Activated CD4-positive, alpha-beta T cell treated with anti-CD3 and anti-CD28 coated beads, Interleukin-2, amount 50 U/mL, for 16 hours (primary cell): ENCODE measurements at places on chromosomes 5 and 9.

- DNase-seq: no peak
These were observed 1.4 kb downstream of the SLC34A3 start for GRCh38 chr9:137232101-137232500.

GRCh38 chr9:119177196-119177595 lies 192.0 kb downstream of the BRINP1 start:
- DNase-seq: no peak

DNA sequence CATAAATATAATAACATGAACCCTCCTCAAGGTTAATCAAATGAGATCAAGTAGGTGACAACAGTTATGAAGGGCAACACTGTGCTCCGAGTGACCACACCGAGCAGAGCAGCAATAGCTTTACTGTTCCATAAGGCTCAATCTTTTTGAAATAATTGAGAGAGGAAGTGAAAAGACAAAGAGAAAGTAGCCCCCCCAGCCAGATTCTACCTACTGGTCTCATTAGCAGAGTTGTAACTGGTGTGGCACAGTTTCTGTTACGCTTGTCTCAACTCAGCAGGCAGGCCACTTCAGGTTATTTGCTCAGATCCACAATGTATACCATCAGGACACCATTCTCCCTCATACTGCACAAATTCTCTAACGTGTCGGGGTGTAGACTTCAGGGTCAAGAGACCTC lies 14.0 kb downstream of the PRUNE2 start:
- no peak for DNase-seq

DNA sequence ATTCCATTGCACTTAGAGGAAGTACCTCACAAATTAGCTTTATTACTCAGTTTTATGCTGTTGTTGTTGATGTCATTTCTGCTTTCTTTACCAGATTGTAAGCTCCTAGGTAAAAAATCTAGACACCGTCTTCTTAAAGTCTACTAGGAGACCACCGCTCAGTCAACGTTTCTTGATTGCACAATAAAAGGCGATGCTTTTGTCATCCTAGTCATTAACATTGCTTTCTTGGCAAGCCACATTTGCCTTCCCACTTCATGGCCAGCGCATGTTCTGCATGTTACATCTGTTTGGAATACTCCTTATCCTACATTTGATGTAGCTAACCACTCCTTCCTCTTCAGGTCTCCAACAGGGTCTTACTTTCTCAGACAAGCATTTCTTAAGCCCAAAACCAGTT lies 464.0 kb upstream of the TUSC1 start:
- no peak for DNase-seq

GRCh38 chr5:171313481-171314206 lies 4.6 kb downstream of the TLX3 start:
- no peak for DNase-seq

DNA sequence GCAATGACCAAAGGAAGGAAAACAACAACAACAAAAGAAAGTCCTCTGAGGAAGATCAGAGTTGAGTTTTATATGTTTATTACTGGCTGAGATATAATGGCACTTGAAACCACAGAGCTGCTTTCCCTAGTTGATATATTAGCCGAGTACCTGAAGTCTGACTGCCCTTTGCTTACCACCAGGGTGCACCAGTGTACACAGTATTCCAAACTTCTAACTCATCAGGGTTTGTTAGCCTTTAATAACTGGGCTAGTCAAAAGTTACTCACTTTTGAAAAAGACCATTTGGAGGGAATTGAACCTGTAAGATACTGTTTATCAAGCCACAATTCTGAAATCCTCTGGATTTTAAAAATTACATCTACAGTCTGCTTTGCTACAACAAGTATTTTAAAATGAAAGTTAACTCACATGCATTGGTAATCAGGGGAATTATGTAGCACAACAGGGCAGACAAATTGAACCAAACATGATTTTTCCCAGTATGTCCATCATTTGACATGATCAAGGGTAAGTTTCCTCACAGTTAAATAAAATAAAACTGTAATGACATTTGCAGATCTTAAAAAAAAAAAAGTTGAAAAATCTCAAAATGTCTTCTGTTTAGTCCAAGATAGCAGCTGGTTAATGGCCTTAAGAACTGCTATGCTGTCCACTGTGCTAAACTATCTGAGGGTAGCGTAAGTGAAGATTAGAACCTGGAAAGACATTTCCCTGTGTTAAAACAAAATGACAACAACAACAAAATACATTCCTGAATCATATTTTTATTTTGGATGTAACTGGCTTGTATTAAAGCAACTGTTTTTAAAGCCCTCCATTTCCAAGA lies 57.3 kb upstream of the C6 start:
- DNase-seq: peak; percentile 39

GRCh38 chr5:147037515-147038205 lies 159.1 kb upstream of the PPP2R2B start:
- DNase-seq: peak; percentile 9

GRCh38 chr5:14251733-14252132 lies 108.6 kb downstream of the TRIO start:
- peak; percentile 12 for DNase-seq

GRCh38 chr5:9661316-9662015 lies 31.3 kb upstream of the TAS2R1 start:
- no peak for DNase-seq

GRCh38 chr5:37786862-37787519 lies 52.9 kb downstream of the GDNF start:
- no peak for DNase-seq

GRCh38 chr9:137333016-137333671 lies 31.1 kb upstream of the NRARP start:
- DNase-seq: no peak

DNA sequence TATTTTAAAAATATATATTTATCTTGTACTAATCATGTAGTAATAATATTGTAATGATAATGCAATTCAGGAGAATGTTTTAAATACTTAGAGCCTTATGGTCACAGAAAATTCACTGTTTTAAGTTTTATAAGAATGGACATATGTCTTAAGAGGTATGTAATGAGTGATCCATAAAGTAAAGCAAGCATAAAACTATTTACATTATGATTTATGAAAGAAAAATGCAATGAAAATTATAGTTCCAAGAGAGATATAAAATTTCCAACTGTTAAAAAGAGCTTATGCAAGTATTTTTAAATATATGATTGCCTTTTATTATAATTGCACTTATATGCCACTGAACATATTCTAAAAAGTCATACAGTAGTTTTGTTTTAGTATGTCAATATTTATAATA lies 157.5 kb upstream of the TARS1 start:
- DNase-seq: no peak

- no peak for DNase-seq
These were observed 39.2 kb upstream of the ELOVL7 start for GRCh38 chr5:60883229-60883628.

GRCh38 chr5:5126444-5126843 lies 13.7 kb upstream of the ADAMTS16 start:
- DNase-seq: no peak

GRCh38 chr9:131237931-131238401 lies 38.3 kb downstream of the FAM78A start:
- DNase-seq: peak; percentile 94

DNA sequence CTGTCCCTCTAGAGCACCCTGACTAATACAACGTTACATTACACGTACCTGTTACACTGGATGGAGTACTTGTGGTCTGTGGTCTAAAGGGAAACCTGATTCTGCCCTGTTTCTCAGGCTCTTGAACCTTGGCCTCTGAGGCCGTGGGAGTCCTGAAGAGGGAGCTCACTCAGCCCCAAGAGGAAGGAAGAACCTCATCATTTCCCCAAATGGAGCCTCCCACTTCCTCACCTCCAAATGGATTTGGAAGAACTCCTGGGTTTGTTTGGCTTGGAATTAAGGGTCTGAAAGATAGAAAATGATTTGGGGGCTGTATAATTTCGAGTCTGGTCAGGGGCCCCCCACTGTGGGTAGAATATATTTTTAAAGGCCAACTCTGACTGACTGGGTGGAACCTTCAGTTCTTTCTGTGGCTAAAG lies 200.2 kb downstream of the SEMA6A start:
- no peak for DNase-seq

- DNase-seq: peak; percentile 50
These were observed 176.1 kb downstream of the PCSK1 start for GRCh38 chr5:96256795-96257470.

DNA sequence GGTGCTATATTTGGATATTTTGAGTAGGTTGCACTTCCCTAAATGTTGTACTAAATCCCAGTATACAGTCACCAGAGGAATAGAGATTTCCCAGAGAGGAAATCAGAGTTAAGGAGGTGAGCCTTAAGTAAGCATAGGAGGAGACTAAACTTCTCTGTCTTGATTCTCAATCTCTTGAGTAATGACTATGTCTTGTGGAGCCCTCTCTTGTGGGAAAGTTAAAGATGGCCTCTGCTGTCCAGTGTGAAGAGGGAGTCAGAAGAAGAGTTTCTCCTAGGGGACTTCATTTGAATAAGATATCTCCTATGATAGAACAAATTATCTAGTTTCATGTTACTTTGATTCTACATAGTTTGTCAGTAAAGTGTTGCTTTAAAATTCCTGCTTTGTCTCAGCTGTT lies 502.5 kb downstream of the PDE4D start:
- DNase-seq: no peak

DNA sequence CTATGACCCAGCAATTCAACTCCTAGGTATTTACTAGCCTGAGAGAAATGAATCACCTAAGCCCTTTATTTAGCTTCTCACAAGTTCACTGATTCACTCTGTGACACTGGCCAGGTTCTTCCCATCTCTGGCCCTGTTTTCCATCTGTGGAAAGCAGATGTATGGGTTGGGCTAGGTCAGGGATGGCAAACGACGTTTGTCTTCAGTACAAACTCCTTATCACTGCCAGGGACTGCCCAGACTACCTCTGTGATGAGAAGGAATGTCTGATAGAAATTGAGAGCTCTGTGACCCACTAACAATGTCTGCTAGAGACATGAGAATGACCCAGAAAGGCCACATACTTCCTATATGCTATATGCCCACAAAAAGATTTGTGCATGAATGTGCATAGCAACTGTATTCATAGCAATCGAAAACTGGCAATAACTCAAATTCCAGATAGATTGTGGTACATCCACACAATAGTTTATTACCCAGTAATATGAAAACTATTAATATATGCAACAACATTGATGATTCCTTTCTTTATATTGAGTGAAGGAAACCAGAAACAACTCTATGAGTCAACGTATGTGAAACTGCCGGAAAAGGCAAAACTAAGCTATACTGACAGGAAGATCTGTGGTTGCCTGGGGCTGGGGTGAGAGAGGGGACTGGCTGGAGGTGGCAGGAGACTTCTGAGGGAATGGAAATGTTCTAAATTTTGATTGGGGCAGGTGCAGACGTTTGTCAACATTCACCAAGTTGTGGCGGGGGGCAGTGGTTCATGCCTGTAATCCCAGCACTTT lies 32.0 kb upstream of the ADAM19 start:
- peak; percentile 89 for DNase-seq

GRCh38 chr5:150779397-150780186 lies 1.0 kb downstream of the SMIM3 start:
- DNase-seq: no peak

- DNase-seq: no peak
These were observed 58.0 kb downstream of the RCL1 start for GRCh38 chr9:4850603-4851310.

- no peak for DNase-seq
These were observed 43.1 kb downstream of the MARCHF6 start for GRCh38 chr5:10396552-10396951.

DNA sequence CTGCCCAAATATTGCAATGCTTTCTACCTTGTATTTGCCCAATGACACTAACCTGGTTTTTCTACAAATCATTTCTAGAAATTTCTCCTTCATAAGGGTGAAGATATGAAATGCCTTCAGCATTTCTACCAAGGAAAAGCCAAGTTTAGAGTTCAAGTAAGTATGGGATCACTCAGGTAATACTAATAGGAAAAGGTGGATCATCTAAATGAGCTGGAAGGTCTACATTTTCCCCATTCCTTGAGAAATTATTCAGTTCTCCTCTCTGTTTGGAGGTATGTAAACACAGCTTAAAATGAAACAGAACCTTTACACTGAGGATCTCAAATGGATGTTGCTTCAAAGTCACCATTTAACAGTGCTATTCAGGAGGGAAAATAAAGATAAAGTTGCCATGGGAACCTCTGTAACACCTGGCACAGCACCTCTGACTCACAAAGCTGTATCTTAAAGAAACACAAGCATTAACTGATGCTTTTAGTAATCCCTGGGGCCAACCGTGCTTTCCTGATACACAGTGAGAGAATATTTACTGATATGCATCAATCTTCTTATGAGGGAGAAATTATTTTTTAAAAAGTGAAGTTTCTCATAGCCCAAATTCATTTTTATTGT lies 161.3 kb downstream of the DRD1 start:
- DNase-seq: no peak

- no peak for DNase-seq
These were observed 30.8 kb upstream of the RECK start for GRCh38 chr9:36005891-36006290.

DNA sequence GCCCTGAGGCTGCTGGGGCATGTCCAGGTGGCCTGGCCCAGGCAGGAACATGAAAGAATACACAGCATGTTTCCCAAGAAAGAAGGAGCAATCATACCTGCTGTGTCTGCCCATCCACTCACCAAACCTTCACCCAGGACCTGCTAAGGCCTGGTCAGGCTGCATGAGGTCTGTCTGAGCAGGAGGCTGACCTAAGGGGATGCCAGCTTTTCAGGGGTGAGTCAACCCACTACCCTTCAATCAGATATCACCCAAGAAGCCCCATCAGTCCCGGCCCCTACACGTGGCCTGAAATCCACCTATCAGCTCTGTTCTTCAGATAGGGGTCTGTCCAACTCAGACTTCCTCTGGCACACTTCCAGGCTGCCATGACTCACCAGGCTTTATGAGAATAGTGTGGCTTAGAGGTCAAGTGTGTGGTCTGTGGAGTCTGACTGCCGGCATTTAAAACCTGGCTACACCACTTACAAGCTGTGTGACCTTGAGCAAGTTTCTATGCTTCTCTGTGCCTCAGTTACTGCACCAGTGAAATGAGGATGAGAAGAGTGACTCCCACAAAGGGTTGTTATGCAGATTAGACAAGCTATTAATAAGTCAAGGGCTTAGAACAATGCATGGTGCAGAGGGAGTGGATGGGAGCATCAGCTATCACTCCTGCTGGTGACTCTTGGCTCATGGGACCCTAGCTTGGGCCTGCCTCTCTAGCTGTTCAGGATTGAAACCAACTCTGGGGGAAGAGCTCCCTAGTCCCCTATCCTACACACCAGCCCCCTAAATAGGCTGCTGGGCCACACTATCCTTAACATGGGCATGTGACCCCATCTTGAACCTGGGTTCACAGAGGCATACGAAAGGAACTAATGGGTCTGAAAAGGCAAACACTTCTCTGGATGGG lies 130.3 kb downstream of the PAX5 start:
- DNase-seq: peak; percentile 77

DNA sequence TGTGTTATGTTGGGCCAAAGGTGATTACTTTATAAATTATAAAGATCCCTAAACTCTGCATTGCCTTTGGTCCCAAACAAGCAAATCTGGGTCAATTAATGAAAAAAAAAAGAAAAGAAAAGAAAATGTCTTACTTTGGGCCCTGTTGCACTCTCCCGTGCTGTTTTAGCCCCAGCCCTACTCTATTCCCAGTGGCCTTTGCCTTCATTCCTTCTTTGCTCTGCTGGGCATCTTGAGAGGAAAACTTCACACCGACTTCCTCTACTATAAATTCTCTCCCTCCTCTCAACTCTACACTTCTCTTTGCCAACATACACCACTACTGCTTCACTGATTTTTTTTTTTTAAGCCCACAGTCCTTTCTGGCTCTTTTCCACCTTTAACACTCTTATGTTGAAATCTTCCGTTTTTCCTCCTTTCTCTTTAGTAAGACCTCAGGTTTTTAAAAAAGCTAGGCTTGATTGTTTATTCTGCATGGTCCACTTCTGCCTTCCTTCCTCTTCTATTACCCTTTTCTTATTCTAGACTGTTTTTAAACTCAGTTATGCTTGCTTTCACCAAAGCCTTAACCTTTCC lies 4.5 kb upstream of the MSMP start:
- no peak for DNase-seq
